Prostate gland (tissue), 2 donors: ENCODE measurements at places on chromosomes 2 and 18. TPM values are rescaled to one million over a fixed set of nuclear protein-coding genes. Genes with fewer than 3 reads are reported as not detected.

- no peaks in the 10 kb centered on the region for H3K4me1 ChIP-seq
- no peak overlapping the region for H3K27ac ChIP-seq
- DNase-seq, result no peak
- H3K4me3 ChIP-seq, result no peak overlapping the region
- H3K36me3 ChIP-seq, result no peaks in the 10 kb centered on the region
Measured at GRCh38 chr2:8249769-8250168, 432.1 kb upstream of the ID2 start.

GRCh38 chr18:48831113-48831759 lies 119.5 kb downstream of the SMAD7 start:
- DNase-seq, result no peak
- no peak overlapping the region for H3K4me3 ChIP-seq
- no peak overlapping the region for H3K27ac ChIP-seq
- no peaks in the 10 kb centered on the region for H3K27me3 ChIP-seq

DNA sequence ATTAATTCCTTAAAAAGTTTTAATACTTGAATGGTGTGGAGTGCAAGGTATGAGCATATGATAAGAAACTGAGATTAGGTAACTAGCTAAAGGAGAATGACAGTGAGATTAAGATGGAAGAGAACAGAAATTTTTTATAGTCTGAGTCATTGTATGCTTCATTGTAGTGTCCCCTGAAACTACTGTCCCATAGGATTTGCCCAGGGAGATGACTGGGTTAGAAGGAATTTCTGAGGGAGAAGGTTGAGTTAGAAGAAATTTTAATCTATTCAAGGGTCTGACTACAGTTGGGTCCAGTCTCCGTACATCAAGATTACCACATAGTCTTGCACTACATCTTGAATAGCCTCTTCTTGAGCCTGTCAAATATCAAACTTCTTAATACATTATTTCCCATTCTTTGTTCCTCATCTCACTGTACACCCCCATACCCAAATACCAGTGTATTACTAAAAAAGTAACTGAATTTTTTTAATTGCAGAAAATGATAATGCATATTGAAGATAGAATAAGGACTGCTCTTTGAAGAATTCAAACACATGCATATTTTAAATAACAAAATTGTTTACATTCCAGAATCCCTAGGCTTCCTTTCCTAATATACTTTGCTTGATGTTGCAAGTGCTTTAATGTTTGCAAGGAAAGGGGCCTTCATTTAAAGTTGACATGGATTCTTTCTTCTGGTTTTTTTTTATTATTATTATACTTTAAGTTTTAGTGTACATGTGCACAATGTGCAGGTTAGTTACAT lies 314.3 kb upstream of the COL3A1 start:
- no peak overlapping the region for H3K27ac ChIP-seq
- no peaks in the 10 kb centered on the region for H3K27me3 ChIP-seq
- no peak overlapping the region for H3K4me3 ChIP-seq
- H3K36me3 ChIP-seq, result no peaks in the 10 kb centered on the region

Gene CHST9
- 19.3 TPM for total RNA-seq

Gene MYOM1
- 6.5 TPM for total RNA-seq

Gene VWC2L
- total RNA-seq, result not detected
